ENCODE measurements at places on chromosomes 4 and X.

DNA sequence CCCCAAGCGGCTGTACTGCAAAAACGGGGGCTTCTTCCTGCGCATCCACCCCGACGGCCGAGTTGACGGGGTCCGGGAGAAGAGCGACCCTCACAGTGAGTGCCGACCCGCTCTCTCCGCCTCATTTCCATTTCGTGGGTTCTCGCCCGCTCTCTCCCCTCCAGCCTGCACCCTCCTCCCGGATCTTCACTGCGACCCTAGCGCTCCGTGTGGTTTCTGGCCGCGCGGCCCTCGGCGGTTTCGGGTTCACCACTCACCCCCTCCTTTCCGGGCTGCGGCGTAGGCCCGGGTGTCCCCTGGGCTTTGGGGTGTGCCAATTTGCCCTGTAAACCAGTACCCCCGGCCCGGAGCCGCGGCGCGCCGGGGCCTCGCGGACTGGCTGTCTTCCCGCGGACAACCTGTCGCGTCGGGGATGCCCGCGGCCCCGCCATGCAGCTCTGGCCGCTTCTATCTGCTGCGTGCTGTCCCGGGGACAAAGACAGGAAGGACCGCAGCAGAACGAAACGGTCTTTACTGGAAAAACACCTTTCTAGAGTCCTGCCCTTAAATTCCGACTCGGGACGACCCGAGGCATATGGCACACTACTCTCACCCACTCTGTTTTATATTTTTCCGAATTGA, 737 bp downstream of the FGF2 start:
- DNase-seq = peak; percentile 66

- DNase-seq = no peak
These were observed 280.5 kb downstream of the GPM6A start for GRCh38 chr4:175531405-175532091.

DNA sequence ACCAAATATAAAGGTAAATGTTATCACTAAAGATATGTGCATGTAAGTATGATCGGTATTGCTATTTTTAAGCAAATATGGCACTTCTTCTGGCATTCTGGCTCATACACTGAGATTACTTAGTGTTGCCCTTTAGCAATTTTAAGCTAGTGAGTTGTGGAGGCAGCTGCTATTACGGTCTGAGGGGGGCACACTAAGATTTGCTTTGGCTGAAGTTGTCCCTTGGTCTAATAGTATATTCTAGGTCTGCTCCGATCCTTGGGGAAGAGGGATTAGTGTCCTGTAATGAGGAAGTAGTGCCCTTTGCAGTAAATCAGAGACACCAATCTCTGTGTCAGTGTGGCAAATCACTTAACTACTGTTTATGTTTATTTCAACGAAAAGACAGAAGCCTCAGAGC, 196.5 kb upstream of the FTHL17 start:
- no peak for DNase-seq

GRCh38 chrX:54695231-54695630, 102.8 kb downstream of the ITIH6 start:
- DNase-seq = no peak

- no peak for DNase-seq
These were observed 69.2 kb upstream of the PNPLA4 start for GRCh38 chrX:7996414-7996813.

DNA sequence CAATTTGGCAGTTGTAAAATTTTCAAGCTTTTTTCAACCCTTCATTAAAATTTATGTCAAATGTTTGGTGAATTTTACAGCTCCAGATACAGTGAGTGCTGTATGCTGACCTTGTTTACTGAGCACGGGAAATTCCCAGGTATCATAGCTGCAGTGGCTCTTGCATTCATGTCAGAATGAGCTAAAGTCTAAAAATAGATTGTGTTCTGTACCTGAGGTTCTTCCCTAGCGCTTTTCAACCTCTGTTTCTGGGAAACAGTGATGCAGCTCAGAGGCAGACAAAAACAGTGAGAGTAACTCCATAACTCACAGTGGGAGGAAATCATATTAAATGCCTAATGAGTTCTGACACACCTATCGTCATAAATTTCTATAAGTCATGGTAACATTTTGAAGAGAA, 393.8 kb upstream of the GNPDA2 start:
- no peak for DNase-seq

DNA sequence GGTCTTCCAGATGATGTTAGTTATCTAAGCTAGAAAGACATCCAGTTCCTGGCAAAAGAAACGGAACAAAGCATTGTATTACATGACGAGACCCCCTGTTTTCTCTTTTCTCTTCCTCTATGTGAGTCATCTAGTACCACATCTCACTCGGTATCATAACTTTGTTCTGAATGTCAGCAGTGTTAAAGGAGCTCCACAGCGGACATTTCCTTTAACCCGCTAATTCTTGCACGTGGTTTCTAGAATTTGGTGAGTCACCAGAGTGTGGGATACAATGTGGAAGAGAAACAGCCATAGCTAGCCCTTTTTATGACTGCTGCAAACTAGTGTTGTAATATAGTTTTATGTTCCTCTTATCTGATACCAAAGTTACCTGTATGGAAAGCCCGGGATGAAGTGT, 243.7 kb downstream of the TENM3 start:
- no peak for DNase-seq

DNA sequence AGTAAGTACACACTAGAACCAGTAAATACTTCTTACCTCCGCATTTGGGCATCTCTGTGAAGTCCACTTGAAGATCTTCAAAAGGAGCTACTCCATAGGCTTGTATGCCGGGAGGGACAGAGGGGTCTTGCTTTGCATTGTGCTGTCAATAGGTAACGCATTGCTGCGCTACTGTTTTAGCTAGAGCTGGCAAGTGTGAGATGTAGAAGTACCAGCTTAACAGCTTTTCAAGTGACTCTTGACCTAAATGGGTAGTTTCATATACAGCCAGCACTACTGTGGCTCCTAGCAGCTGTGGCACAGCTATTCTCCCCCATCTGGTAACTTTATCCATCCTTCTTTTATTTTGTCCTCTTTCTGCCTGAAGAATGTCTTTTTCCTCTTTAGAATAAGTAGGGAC, 205.3 kb upstream of the KLF8 start:
- DNase-seq = no peak

- no peak for DNase-seq
These were observed 84.3 kb upstream of the C1QTNF7 start for GRCh38 chr4:15343581-15343980.

- DNase-seq = no peak
These were observed 170.4 kb downstream of the FRAS1 start for GRCh38 chr4:78227411-78228057.

DNA sequence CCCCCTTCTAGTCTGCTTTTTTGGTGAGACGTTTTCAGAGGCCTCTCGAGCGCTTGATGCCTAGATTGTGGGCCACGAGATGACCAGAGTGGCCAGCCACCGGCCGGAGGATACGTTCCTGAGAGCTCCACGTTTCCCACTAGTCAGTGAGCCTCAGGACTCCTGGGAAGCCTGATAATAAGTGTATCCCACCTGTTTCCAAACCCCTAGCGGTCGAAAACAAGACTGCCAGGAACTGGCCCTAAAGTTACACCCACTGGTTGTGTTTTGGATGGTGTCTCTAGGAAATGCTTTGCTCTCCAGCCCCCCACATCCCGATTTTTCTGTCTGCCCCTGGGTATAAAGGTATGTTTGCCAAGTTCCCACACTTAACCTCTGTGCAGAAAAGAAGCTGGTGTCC, 4.6 kb upstream of the RS1 start:
- no peak for DNase-seq

- no peak for DNase-seq
These were observed 3.5 kb upstream of the SERTM2 start for GRCh38 chrX:111507933-111508332.

- no peak for DNase-seq
These were observed 11.6 kb downstream of the AMELX start for GRCh38 chrX:11304829-11305228.

GRCh38 chr4:111671756-111672155, 473.5 kb upstream of the FAM241A start:
- DNase-seq = no peak

DNA sequence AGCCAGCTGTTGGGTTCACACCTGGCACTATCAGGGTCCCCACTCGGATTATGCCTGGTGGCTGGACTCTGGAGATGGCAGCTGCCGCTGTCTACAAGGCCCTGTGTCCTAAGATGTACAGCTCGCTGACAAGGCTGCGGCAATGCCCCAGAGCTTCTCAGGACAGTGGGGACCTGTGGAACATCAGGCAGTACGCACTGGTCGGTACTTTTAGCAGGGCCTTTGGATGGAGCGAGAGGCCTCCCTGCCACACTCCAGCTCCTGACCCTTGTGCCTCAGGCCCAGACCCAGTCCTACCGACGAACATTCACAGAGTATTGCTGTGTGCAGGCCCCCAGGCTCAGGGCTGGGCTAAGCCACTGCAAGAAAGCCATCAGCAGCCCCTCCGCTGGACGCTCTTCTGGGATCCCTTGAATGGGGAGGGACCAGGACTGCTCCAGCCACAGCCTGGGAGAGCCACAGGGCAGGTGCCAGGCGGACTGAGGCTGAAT, 45.7 kb upstream of the HMX1 start:
- DNase-seq = peak; percentile 55

Data from activated effector memory CD4-positive, alpha-beta T cell treated with anti-CD3 and anti-CD28 coated beads, Interleukin-2, amount 50 U/mL, for 16 hours (primary cell).